Tongue (tissue), 3 donors: ENCODE measurements at places on chromosomes 5 and 9. TPM values are rescaled to one million over a fixed set of nuclear protein-coding genes. Genes with fewer than 3 reads are reported as not detected.

- peak; percentile 22 for DNase-seq
Measured at GRCh38 chr9:98929895-98930341, 13.8 kb upstream of the COL15A1 start.

GRCh38 chr5:55645304-55645703, 66.8 kb downstream of the SLC38A9 start:
- no peak for DNase-seq

GRCh38 chr5:107700481-107700880, 29.7 kb upstream of the EFNA5 start:
- DNase-seq = no peak

- no peak for DNase-seq
Measured at GRCh38 chr5:141574122-141574510, 44.7 kb downstream of the DIAPH1 start.

GRCh38 chr5:132319975-132320374, 25.8 kb downstream of the SLC22A4 start:
- DNase-seq = no peak

FOXD4 gene
- not detected for total RNA-seq

NRG2 gene
- total RNA-seq = 0.41 TPM
